CD4-positive, alpha-beta memory T cell (primary cell): ENCODE measurements at places on chromosomes 4 and X. TPM values are rescaled to one million over a fixed set of nuclear protein-coding genes. Genes with fewer than 3 reads are reported as not detected.

The AGTR2 gene
- not detected for total RNA-seq

The PDZD4 gene
- total RNA-seq, result 5.0 TPM

The PRRG3 gene
- total RNA-seq, result not detected

The AWAT2 gene
- total RNA-seq, result not detected

The PRDM8 gene
- total RNA-seq, result 23.0 TPM

The CT45A1 gene
- total RNA-seq, result not detected

The EXOC1L gene
- not detected for total RNA-seq

The VMA21 gene
- total RNA-seq, result 28.6 TPM

The USP17L27 gene
- not detected for total RNA-seq

The USP26 gene
- not detected for total RNA-seq

The HHIP gene
- not detected for total RNA-seq

The TKTL2 gene
- not detected for total RNA-seq

The ACE2 gene
- total RNA-seq, result not detected

The TREX2 gene
- 4.5 TPM for total RNA-seq

The PRSS12 gene
- total RNA-seq, result not detected

DNA sequence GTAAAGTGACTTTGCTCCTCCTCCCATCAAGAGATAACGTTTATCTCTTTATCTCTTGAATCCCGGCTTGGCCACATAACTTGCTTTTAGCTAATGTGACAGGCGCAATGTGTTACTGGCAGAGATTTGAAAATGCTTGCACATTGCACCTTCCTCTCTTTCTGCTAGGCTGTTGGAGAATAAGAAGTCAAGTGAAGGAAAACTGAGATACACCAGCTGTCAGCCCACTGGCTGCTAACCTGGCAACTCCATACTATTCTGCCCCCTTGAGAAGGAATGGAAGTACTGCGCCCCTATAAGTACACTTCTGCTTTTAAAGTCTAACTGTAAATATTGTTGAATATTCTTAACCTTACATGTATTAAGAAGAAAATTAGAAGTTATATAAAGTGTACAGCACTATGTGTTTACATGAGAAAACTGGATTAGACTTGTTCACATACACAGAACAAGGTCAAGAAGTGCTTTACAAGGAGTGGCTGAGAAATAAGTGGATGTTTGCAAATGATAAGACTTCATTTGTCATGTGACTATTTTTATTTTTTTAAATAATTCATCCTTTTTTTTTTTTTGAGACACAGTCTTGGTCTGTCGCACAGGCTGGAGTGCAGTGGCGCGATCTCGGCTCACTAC lies 424.5 kb upstream of the CTSO start:
- no peak for DNase-seq

- DNase-seq, result no peak
Measured at GRCh38 chr4:154642373-154643009, 30.0 kb upstream of the FGG start.

DNA sequence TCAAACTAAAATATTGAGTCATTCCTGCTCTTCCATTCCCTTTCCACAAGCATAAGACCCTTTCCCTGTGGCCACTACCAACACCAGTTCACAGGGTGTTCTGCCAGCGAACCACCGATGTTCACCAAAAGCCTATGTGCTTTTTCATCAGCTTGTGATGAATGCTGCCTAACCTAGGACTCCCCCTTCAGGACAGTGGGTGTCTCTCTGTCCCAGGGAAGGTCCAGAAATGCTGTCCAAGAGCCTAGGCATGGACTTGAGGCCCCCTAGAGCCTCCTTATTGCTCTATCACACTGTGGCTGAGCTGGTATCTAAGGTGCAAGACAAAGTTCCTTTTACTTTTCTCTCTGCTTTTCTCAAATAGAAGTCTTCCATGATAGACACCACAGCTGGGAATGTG lies 1015.6 kb downstream of the PCDH19 start:
- DNase-seq, result no peak

DNA sequence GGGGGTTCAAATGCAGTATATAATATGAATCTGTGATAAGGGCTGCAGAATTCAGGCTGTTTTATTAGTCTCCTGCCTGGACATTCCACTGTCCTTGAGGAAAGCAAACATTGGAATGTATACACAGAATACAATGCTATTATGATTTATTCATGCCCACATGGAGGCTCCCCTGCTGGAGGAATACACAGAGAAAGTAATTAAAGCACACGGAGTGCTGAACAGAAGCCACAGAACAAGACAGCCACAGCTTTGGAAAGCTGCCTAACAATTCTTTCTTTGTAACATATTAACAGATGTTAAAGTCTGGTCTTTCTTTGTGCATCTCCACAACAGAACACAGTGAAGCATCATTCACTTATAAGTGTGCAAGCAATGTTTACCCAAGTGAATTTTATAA lies 155.8 kb downstream of the ARAP2 start:
- no peak for DNase-seq

GRCh38 chrX:118156953-118157608 lies 40.5 kb upstream of the KLHL13 start:
- DNase-seq, result no peak

- no peak for DNase-seq
Measured at GRCh38 chrX:25019707-25020390, 4.1 kb upstream of the ARX start.

GRCh38 chr4:94452476-94453371 lies 982 bp downstream of the PDLIM5 start:
- DNase-seq, result no peak

GRCh38 chrX:136228839-136229207 lies 22.4 kb downstream of the MAP7D3 start:
- DNase-seq, result no peak

- no peak for DNase-seq
Measured at GRCh38 chr4:157072002-157072401, 3.9 kb upstream of the GLRB start.

GRCh38 chr4:184669251-184669650 lies 19.7 kb downstream of the PRIMPOL start:
- DNase-seq, result no peak

DNA sequence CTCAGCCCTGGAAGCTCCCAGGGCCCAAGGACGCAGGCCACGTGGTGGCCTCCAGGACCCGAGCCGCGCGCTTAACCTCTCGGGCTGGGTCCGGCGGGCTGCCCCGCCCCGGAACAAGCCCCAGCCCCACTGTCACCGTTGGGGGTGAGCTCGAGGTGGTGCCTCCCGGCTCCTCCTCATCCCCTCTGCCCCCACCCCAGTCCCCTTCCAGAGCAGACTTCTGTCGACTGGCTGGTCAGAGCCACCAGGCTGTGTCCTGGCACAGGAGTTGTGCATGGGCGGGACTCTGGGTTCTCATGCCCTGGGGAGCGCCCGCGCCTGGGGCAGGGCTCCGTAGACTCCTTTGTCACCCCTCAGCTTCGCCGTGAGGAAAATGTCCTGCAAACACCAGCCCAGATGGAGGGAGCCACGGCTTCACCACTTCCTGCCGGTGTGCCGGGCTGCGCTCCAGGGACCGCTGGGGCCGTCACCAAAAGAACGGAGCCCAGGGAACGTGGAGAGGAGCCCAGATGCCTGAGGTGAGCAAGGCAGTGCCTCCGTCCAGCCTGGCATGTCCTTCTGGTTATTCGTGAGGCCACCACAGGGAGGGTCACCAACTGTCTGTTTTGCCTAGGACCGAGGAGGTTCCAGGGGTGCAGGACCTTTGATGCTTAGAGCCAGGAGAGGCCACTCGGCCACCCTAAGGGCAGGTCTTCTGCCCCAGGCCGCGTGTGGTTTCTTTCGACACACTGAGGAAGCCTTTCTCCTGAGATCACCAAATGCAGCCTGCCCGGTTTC lies 7.1 kb upstream of the RGS12 start:
- DNase-seq, result no peak

GRCh38 chr4:24924309-24924781 lies 11.5 kb upstream of the CCDC149 start:
- no peak for DNase-seq

- no peak for DNase-seq
Measured at GRCh38 chrX:46710927-46711623, 47.8 kb downstream of the SLC9A7 start.

GRCh38 chr4:178917756-178918155 lies 1475.5 kb upstream of the AGA start:
- no peak for DNase-seq

DNA sequence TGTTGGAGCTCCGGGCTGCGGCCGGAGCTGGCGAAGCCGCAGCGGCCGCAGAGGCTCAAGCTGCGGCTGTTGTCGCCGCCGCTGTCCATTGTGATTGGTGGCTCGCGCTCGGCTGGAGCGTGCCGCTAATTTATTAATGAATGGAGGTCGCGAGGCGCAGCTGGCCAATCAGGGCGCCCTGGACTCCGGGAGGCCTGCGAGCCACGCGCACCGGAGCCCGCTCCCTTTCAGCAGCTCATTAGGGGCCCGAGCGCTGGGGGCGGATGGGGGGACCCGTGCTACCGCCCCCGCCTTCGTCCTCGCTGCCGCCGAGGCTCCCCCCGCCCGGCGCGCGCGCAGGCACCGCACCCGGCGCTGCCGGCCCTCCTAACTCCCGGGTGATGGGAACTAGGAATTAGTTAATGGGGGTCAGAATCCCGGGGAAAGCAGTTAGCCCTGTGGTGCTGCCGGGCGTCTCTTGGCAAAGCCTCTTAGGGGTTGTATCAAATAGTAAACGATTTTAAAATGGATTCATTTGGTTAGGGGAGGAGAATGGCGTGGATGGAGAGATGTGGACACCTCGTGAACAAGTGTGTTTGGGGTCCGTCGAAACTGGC lies 589 bp upstream of the NEUROG2 start:
- DNase-seq, result no peak

GRCh38 chr4:146245246-146245645 lies 30.9 kb downstream of the REELD1 start:
- DNase-seq, result no peak

DNA sequence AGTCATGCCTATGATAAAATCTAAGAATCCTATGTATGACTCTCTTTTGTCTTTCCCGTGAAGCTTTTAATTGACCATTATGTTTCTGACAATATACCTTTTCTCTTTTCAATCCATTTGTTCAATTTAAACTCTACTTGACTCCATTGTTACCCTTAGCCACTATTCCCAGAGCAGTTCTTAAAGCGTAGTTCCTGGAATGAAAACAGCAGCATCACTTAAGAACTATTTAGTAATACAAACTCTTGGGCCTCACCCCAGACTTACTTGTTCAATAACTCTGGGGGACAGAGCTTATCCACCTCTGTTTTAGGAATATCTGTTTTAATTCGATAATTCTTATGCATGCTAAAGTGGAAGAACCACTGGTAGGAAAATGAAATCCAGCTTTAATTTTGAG lies 358.4 kb downstream of the PRR32 start:
- no peak for DNase-seq

- no peak for DNase-seq
Measured at GRCh38 chr4:35238793-35239192, 1005.5 kb downstream of the ARAP2 start.

DNA sequence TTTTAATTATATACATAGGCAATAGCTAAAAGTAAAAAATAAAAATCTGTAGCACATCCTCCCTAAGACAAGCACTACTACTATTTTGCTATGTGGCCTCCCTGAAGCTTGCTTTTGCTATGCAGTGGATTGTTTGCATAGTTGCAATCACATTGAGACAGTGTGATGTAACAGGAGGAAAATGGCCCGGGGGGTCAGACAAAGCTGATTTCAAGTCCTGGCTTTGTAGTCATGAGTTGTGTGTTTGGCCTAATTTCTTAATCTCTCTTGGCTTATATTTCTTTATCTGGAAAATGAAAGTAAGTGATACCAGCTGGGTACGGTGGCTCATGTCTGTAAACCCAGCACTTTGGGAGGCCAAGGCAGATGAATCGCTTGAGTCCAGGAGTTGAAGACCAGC lies 166.6 kb downstream of the LHFPL1 start:
- DNase-seq, result no peak

GRCh38 chr4:40114206-40114605 lies 57.6 kb downstream of the N4BP2 start:
- no peak for DNase-seq

GRCh38 chrX:153818571-153819383 lies 11.6 kb downstream of the PDZD4 start:
- peak; percentile 49 for DNase-seq

DNA sequence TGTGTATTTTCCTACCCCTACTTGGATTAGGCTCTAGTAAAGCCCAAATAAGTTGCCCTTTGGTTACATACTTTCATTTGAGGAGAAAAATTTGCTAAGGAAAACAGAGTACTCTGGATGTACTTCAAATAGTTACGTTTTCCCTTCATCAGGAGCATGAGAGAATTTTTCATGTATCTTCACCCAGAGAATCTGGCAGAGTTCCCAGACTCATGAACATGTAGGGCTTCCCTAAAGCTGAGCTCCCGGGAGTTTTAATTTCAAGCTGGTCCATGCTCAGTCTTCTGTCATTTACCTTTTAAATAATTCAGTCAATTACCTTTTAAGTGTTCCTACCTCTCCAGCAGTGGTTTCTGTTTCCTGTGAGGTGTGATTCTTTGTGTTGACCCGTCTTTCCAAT lies 367.5 kb upstream of the GRID2 start:
- DNase-seq, result no peak

- no peak for DNase-seq
Measured at GRCh38 chrX:129461801-129462456, 61.4 kb downstream of the SMARCA1 start.

- DNase-seq, result no peak
Measured at GRCh38 chr4:94577136-94577535, 125.4 kb downstream of the PDLIM5 start.

GRCh38 chrX:139862208-139862607 lies 70.6 kb downstream of the ATP11C start:
- DNase-seq, result no peak

DNA sequence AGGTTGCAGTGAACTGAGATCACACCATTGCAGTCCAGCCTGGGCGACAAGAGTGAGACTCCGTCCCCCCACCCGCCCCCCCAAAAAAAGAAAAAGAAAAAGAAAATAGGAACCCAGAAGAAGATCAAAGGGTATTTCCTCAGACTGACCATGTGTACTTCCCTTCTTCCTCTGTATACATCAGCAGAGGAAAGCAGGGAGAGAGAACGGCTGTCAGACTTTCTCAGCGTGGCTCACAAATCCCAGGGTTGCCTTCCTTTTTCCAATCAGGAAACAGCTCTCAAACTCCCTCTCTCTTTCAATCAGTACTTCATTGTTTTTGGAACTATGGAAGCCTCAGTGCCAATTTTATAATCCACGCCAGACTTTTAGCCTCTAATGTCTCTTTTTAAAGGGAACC lies 59.1 kb downstream of the CHRNA9 start:
- no peak for DNase-seq

- no peak for DNase-seq
Measured at GRCh38 chr4:169024762-169025161, 14.7 kb upstream of the CBR4 start.

DNA sequence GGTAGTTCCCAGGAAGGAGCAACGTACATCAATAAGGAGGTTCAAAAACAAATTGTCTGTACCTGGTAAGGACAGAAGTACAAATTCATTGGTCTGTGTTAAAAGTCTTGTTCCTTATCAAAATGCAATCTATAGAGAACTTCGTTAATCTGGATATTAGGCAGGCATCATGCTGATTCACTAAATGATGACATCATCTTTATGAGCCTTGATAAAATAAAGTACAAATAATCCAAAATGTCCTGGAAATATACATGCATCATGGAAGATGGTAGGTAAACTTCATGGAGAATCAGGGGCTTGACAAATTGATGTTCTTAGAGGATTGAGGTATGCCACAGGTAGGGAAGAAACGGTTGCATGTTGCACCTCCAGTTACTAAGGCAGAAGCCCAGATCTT lies 433.9 kb downstream of the TRIML1 start:
- DNase-seq, result no peak
